ENCODE measurements at places on chromosomes 5 and 9.

DNA sequence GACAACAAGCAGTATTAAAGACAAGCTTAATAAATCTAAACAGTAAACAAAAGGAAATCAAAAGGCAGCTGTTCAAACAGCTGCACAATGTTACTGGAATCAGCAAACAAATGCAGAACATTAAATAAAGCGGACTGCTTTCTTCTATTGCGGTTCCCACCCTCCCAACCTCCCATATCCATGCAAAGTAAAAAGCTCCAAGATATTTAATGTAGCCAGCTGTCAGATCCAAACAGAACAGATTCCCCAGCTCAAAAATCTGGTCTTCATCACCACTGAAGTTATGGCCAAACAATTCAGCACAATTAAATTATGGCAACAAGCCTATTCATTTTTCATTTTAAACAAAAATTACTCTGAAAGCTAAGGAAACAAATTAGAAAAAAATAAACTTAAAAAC lies 75.9 kb downstream of the SLC38A9 start:
- no peak for DNase-seq

DNA sequence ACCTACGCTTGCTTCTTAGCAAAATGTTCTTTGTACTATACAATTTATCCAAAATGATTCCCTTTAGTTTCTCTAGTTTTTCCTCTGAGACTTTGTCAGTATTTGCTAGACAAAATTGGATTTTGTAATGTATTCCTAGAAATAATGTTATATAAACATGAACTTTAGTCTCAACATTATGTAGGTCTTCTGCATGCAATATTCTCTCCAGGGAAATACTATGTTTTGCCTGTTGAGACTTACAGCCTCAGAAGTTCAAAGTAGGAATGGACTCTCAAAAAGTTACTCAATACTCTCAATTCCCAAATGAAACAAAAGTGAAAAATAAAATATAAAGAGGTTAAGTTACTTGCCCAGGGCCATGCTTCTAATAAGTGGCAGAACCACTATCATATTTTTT lies 24.8 kb upstream of the SMC2 start:
- no peak for DNase-seq

- DNase-seq: no peak
Measured at GRCh38 chr9:69678843-69679538, 6.8 kb upstream of the APBA1 start.

- DNase-seq: no peak
Measured at GRCh38 chr9:77188242-77188641, 10.9 kb downstream of the VPS13A start.

DNA sequence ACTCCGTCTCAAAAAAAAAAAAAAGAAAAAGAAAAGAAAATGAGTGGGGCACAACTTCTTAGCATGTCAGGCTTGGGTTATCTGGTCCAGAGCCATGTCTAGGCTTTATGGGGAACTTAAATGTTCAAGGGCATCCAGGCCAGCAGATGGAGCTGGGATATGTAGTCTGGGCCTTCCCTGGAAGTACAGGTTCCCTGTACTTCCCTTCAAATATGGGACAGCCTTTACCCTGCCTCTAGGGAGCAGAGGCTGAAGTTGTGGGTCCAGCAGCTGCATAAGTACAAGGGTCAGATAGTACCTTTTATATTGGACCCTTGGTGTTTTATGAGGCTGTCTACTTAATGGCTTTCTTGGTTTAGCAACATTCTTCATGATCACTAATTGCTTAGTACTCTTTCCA lies 42.1 kb downstream of the FAF2 start:
- no peak for DNase-seq
